Germinal center (tissue), 1 donor: ENCODE measurements at places on chromosomes 1 and 21.
A peak's percentile ranks its signal among the peaks of the same experiment; 100 is the strongest.

- DNase-seq, result peak; percentile 25
These were observed 31.4 kb downstream of the CLCA1 start for GRCh38 chr1:86499987-86500593.

GRCh38 chr1:109864930-109865612 lies 45.6 kb upstream of the CSF1 start:
- no peak for DNase-seq

DNA sequence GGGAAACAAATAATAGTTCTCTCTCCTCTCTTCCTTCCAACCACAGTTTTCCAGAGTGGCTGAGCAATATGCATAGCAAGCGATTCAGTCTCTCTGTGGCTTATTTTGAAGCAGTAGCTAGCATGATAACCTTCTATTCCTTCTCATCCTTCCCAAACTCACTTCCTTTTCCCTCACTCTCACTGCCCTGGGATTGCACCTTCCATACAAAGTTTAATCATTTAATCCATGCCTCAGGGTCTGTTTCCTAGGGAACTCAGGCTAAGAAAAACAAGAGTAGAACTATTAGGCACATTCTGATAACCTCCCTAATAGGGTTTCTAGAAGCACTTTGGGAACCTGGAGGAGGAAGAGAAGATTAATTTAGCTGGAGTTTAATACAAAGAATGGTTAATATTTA lies 97.7 kb upstream of the S1PR1 start:
- no peak for DNase-seq

DNA sequence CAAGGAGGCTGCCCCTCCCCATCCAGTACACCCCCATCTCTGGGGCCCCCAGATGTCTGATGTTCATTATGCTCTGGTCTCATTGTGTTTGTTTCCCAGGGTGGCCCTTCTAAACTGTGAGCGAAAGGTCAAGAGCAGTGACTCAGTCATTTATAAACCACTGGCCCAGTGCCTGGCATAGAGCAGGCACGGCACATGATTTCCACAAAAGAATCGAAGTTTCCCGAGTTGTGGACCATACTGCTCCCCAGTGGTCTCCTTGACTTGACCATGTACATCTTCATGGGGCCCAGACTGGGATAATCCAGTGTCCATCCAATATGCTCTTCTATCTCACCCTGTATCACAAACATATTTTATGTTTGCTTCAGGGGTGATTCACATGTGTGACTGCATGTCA lies 153.3 kb downstream of the NR5A2 start:
- DNase-seq, result no peak

DNA sequence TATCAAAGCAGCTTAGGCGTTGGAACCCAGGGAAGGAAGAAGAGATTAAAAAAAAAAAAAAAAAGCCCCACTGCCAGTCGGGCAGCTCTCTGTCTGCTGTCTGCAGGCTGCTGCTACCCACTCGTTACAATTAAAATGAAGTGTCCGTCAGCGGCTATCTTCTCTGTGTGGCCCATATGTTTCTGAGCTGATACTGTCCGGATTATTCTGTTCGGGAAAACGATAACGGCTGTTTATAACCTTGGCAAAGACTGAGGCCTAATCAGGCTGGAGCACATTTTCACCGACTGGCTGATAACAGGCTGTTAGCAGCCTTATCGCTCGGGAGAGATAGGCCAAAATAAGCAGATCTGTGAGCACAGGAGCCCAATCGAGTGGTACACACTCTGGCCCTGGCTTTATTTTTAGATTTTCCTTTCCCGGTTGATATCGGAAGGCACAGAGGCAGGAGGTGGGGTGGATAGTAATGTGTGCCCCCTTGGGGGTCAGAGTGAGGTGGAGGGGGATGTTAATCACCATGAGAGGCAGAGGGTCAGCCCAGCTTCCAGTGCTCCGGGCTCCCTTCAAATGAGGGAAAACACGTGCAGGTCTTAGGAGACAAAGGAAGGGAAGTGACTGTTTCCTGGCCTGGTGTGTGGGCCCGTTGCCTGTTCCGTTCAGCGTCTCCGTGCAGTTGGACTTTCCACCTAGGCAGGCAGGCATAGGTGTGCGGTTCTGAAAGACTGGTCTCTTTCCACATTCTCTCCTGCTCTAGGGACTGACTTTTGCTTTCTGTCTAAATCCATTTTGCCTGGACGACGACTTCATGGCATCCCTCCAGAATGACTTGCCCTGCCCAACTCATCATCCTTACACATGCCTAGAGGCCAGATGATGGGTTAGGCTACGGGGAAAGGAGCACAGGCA lies 153.4 kb downstream of the PBX1 start:
- DNase-seq, result no peak

GRCh38 chr1:97827887-97828286 lies 92.9 kb downstream of the DPYD start:
- DNase-seq, result peak; percentile 10

- DNase-seq, result no peak
These were observed at the start of gene B3GALT2 for GRCh38 chr1:193185901-193186731. Gene B3GALT2 (minus strand): TSS chr1:193186613. CDS start chr1:193181562, 5,051 bp downstream.
